Activated T-helper 9 cell treated with anti-CD3 and anti-CD28 coated beads, Interleukin-2, amount 50 U/mL, for 16 hours (primary cell): ENCODE measurements at places on chromosomes 4 and X.

DNA sequence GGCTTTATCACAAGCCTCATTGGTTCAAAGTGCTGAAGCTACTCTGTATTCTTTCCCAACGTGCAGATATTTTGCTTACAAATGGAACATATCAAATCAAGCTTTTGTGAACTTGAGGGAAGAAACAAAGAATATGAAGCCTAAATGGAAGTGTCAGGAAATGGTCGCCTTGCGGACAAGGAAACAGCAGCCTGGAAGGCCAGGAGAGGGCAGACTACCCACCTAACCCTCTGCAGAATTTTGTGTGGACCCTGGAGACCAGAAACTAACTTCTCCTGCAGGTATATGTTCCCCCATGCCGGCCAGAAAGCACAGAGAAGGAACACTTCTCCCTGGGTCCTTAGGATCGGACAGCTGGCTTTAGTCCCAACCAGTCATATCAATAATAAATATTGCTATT, 1425.8 kb downstream of the PCDH7 start:
- no peak for DNase-seq

- DNase-seq: no peak
Observed at GRCh38 chr4:47863486-47863885, 25.6 kb upstream of the CORIN start.

DNA sequence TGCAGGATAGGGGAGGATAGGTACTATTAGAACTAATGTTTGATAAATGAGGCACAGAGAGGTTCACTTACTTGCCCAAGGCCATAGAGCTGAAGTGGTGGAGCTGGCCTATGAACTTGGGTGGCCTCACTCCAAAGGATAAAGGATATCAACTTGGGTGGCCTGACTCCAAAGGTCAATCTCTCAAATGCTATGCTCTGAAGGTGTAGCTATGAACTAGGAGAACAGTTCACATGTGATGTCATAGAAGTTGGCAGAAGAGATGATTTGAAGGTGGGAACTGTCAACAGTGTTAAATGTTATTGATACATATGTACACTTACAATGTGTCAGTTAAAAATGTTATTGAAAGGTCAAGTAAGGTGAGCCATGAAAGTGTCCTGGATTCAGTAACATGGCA, 6.2 kb upstream of the CHST7 start:
- DNase-seq: no peak

DNA sequence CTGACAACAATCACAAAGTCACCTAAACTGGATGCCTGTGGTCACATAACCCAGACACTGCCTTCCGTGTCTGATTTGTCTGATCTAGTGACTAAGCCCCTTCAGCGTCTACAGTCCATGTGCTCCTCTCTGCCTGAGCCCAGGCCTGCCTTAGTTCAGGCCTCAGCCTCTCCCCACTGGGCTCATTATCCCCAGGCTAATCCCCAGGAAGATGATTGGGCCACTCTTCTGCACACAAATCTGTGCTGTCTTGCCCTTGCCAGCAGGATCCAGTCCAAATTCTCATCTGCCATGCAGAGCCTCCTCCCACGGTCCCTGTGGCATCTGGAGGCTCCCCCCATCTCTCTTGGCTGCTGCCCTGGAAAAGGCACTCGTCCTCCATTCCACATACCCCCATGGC, 96.5 kb downstream of the SLC2A9 start:
- DNase-seq: no peak

DNA sequence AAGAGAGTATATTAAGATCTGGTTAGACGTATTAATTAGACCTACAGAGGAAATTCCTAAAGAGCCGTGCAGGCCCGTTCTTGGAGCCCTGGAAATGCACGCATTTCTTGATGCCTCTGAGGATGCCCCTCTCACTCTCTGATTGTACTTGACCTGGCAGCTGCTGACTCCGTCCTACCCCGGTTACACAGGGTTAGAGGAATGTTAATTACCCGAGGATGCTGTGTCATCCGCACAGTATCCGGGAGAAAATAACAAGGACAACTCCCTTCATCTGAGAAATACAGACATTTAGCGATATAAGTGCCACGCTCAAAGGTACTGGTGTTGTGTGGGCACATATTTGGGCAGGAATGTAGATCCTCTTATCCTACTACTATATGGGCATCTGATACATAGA, 404.6 kb upstream of the FAT1 start:
- DNase-seq: no peak

GRCh38 chr4:81963015-81963762, 410.6 kb downstream of the HNRNPD start:
- DNase-seq: no peak

- no peak for DNase-seq
Observed at GRCh38 chr4:78661921-78662521, 110.5 kb downstream of the ANXA3 start.

DNA sequence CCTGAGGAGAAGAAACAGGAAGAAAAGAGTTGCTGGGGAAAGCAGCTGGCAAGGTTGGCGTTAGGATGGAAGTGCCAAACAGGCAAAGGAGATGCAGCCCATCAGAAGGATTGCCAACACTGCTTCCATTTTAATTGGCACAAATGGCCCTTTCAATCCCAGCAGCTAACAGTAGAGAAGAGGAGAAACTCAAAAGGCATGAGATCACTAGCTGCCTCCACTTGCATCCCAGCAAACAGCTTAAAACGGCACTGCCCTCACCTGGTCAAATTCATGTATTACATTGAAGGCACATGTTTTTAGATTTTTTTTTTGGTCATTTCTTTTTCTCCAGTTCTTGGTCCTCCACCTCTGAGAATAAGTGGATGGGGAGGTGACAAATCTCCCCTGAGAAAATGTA, 14.9 kb upstream of the LOC101059915 start:
- no peak for DNase-seq

DNA sequence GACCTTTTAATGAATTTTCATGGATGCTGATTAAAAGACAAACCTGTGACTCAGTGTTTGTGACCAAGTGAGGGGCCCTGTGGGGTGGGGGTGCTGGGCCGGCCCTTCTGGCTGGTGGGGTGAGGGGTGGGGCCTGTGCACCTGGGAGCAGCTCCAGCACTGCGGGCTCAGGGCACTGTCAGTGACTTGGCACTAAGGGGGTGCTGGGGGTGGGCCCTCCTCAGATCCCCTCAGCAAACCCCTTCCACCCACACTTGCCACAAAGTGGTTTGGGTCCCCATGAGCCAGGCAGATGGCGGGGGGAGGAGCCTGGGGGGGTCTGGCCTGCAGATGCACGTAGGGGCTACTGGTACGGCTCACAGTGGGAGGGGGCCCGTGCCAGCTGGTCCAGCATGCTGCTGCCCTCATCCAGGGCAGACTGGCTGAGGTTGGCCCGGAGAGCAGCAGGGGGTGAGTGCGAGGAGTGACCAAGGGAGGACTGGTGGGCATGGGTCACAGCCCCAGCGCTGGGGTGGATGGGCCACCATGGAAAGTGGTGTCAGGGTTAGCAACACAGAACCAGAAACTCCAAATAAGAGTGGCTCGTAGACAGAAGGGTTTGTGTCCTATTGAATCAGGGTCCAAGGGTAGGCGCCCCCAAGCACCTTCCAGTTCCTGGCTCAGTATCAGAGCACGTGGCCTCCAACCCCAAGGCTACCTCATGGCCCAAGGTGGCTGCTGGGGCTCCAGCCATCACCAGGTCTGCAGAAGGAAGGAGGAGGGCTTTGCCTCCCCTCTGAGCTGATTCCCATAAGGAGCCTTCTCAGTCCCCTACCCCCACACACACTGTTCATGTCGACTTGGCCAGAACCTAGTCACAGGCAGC, 10.1 kb downstream of the NKX1-1 start:
- DNase-seq: no peak

GRCh38 chr4:183441276-183441675, 3.2 kb upstream of the CDKN2AIP start:
- no peak for DNase-seq

- DNase-seq: no peak
Observed at GRCh38 chr4:140790765-140791164, 34.6 kb upstream of the TBC1D9 start.

GRCh38 chrX:152904151-152905080, 6.5 kb downstream of the ZNF185 start:
- DNase-seq: no peak

DNA sequence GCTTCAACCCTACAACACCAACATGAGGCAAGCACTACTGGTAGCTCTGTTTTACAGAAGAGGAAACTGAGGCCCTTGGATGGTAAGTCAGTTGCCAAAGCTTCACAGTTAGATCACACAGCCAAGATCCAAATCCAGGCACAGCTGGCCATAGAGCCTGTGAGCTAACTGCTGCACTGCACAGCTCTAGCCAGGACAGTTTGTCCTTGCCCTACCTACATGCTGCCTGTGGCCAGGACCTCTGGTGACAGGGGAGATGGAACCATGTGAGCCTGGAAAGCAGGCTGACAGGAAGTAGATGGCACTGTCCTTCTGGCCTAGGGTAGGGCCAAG, 257.8 kb downstream of the FBXW7 start:
- no peak for DNase-seq

DNA sequence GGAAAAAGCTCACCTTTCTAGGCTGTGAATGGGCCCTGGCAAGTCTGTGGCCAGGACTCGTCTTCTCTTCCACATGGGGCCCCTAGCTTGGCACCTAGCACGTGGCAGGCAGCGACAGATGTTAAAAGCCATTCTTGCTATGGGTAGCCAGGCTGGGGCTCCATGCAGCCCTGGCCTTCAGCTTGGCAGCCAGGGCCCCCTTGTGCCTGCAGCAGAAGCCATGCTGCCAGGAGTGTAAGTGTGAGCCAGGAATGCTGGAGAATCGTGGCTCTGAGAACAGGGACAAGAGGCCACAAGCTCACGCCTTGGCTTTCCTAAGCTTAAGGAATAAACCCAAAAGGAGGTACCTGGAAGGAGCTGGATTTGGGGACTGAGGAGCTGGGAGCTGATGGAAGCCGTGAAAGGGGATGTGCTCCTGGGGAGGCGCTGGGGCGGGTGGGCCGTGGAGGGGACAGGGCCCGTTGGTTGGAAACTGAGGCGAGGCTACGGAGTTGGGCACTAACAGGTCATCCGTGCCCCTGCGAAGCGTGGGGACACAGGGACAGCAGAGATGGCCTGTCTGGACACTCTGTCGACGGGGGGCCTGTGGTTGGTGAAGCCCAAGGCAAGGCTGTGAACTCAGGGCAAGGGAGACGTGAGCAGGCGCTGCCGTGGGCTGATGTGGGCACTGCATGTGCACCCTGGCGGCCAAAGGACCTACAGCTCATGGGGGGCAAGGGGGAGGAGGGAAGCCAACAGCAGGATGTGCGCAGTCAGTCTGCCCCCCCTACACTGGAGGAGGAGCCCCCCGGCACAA, 895 bp upstream of the OPN1LW start:
- DNase-seq: no peak

- no peak for DNase-seq
Observed at GRCh38 chr4:54213761-54214160, 15.3 kb upstream of the PDGFRA start.

DNA sequence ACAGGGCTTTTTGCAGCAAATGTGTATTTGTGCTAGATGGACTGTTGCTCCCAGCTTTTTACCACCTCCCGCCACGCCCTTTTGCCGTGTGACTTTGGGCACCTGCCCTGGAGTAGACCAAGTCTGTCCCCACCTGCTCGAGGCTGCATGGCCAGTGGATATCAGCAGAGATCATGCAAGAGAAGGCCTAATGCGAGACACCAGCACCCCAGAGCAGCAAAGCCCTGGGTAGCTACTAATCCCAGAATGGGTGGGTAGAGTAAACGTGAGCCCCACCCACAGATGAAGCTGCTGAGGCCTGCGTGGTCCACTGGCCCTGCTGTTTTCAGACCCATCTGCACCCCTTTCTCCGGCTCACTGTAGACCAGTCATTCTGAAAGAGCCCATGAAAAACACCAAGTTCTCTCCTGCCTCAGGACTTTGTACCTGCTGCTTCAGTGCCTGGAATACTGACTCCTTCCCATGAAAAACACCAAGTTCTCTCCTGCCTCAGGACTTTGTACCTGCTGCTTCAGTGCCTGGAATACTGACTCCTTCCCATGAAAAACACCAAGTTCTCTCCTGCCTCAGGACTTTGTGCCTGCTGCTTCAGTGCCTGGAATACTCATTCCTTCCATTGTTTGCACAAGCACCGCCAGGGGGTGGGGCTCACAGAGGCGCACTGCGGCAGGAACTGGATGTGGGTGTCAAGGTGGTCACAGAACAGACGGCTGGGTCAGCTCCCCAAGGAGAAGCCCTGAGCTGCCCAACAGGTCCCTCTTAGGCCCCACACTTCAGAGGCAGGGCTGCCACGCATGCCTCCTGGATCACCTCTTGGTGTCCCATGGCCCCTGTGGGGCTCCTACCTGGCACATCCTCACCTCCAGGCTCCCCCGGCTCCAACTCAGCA, 5.1 kb upstream of the TNIP2 start:
- DNase-seq: no peak

DNA sequence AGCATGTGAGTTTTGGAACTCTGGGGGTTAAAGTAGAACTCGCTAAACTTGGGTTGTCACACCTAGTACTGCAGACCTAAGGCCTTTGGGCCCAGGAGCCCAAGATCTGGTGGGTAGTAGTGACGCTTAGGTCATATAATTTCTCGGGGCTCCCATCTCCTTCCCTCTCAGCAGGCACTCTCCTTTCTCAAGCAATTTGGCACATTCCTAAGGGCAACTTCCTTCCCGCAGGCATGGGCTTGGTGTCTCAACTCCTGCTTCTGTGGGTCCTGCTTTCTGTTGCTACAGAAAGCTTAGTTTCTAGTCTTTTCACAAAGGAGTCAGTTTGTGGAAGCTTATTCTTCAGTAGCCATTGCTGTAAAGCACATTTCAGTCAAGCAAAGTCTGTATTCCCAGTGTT, 10.4 kb upstream of the EDA start:
- DNase-seq: no peak

- DNase-seq: no peak
Observed at GRCh38 chrX:70292788-70293187, 2.9 kb downstream of the KIF4A start.

DNA sequence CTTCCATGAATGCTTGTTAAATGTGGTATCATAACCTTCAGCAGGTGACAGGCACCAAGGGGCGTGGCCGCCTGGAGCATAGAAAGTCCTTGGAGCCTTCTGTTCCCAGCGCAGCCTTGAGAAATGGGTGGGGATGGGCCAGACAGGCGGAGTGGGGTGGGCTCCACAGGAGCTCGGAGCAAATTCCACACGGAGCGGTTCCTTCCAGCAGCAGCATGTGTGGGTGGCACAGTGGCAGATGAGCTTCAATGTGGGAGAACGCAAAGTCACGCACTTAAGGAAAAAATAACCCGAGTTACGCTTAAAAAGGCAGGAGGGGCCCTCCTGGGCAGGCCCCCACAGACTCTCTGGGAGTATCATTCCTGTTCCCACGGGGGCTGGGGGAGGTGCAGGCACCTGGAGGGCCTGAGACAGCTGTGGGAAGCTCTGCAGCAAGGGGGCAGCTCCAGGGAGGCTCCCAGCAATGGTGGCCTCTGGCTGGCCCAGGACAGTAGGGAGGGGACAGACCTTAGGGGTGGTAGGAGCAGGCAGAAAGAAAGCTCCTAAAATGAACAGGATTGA, 15.3 kb downstream of the TMEM271 start:
- DNase-seq: no peak

DNA sequence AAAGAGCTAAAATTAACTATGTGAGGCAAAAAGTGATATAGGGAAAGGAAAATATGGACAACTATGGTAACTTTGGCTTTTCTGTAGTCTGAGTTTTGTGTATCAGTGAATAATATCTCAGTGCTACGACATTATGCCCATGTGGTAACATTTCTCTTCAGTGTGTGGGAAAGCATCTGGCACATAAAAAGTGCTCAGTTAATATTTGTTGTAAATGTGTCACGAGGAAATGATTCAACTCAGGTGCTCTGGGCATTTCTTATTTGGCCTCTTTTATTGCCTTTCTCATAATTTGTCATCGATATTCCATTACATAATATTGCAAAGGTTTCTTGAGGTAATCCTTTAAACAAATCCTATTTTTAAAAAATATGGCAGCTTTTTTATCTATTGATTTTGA, 17.6 kb downstream of the OFD1 start:
- no peak for DNase-seq

- no peak for DNase-seq
Observed at GRCh38 chr4:41883988-41884734, 51.1 kb upstream of the TMEM33 start.
